ENCODE measurements at places on chromosomes 13 and 19.
A peak's percentile ranks its signal among the peaks of the same experiment; 100 is the strongest.

DNA sequence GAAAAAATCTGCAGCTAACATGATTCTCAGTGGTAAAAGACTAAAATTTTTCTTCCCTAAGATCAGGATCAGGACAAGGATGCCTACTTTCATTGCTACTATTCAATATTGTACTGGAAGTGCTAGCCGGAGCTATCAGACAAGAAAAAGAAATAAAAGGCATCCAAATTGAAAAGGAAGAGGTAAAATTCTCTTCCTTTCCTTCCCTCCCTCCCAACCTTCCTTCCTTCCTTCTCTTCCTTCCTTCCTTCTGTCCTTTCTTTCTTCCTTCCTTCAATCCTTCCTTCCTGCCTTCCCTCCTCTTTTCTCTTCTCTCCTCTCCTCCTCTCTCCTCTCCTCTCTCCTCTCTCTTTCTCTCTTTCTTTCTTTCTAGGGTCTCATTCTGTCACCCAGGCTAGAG is 26.7 kb upstream of the LRP3 start:
- DNase-seq = no peak

- no peak for DNase-seq
Measured at GRCh38 chr13:110854866-110855265, 60.0 kb downstream of the ANKRD10 start.

GRCh38 chr19:30513082-30513411 is 140.9 kb downstream of the ZNF536 start:
- no peak for DNase-seq

DNA sequence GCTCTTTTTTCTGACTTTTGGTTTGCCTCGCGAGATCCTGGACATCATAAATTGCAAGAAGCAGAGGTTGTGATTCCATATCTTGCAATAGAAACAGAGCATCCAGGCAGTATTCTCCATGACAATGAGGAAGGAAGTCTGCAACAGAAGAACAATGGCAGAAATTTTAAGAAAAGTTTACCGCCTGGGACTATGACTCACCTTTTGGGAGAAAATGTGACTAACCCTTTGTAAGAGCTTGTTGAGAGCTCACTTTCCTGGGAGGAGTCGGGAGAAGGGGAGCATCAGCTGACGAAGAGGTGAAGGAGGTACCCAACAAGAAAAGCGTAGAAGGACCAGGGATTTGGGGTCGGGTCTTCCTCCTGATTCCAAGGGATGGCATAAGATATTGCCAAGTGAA is 34.3 kb upstream of the TNFSF11 start:
- no peak for DNase-seq

DNA sequence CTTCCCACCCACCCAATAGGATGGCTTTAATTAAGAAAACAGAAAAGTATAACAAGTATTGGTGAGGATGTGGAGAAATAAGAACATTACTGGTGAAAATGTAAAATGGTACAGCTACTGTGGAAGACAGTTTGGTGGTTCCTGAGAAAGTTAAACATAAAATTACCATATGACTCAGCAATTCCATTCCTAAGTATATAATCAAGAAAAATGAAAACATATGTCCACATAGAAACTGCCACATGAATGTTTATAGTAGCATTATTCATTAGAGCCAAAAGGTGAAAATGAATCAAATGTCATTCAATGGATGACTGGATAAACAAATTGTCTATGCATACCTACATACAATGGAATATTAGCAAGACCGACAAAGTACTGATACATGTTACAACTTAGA is 16.9 kb downstream of the DZIP1 start:
- no peak for DNase-seq

GRCh38 chr13:101611491-101612475 is 159.3 kb downstream of the ITGBL1 start:
- no peak for DNase-seq

GRCh38 chr19:2952953-2953481 is 8.2 kb upstream of the ZNF77 start:
- no peak for DNase-seq

GRCh38 chr13:21033212-21033840 is 28.1 kb downstream of the LATS2 start:
- DNase-seq = no peak

- DNase-seq = no peak
Measured at GRCh38 chr13:29458419-29458818, 137.1 kb downstream of the SLC7A1 start.

- no peak for DNase-seq
Measured at GRCh38 chr13:59532405-59532804, 631.3 kb downstream of the DIAPH3 start.

DNA sequence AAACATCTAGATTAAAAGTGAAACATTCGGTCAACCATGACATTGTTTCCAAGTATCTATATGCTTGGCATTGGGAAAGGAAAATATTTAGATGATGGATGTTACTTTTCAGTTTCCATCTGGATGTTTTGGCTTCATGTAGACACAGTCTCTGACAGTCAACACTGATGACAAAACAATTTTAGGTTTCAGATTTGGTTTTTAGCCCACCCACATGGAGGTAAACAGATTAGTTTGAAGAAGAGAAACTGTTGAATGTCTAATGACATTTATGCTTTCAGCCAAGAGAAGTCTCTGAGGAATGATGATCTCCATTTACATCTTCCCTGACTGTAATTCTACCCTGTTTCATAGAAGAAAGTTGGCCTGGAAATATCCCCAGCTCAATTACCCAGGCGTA is 379.1 kb downstream of the SLITRK6 start:
- DNase-seq = no peak

GRCh38 chr13:109418111-109418510 is 368.3 kb downstream of the IRS2 start:
- DNase-seq = no peak

DNA sequence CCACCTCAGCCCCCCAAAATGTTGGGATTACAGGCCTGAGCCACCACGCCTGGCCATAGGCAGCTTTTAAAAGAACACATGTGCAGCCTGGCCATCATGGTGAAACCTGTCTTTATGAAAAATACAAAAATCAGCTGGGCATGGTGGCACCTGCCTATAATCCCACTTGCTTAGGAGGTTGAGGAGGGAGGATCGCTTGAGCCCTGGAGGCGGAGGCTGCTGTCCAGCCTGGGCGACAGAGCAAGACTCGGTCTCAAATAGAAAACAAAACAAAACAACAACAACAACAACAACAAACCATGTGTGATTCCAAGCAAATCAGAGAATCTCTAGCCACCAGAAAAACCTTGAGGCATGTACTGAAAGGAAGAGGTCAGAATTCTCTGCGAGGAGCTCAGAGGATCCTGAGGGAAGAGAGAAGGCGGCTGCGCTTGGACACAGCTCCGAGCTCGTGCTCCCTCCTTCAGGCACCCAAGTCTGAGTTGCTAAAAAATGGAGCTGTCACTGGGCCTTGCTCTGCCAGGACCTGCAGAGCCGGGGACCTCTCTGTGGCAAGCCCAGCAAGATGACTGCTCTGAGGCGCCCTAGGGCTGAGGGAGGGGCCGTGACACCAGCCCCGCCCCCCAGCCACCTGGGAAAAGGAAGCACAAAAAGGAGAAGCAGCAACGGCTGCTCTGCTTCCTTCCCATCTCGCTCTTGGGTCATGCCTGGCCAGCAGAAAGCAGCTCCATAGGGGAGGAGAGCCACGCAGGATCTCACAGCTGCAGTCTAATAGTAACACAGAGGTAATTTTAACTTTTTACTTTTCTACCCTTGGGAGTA is at the start of gene ARL11:
Gene ARL11 (plus strand): TSS at position 677 of the 822 bp plus-strand sequence. CDS start 1,941 bp downstream, outside the sequence.
- DNase-seq = peak; percentile 11

- no peak for DNase-seq
Measured at GRCh38 chr13:59303433-59303832, 860.3 kb downstream of the DIAPH3 start.

DNA sequence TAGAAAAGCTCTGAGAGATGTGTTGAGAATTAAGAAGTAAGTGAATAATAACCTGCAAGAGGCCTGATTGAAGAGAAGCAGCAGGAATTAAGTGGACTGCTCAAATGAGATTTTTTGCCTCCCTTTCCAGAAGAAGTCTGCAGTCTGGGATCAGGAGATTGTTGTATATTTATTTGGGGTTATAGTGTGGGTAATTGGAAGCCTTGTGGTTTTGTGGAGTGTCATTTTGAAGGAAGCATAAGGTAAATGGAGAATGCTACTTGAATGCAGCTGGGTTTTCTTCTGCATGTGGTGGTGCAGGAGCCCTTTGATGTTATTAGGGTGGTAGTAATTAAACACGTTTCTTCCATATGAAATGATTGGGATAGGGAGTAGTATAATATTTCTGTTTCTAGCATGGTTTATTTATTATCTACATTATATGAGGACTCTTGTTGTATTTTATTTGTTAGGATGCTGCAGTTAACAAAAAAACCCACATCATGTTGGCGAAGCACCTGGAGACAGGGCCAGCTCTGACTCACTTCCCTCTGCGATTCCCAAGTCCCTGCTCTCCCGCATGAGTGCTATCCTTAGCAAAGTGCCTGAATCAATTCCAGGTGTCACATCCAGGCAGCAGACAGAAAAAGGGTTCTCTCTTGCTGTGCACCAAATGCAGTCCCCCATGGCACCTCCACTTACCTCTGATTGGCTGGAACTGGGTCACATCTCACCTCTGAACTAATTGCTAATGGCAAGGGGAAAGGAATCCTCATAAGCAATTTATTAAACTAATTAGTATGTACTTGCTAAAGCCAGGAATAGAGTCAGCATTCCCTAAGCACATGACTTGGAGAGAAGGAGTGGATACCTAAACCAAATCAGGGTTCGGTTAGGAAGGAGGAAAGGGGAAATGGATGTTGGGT is 54.8 kb downstream of the DGKH start:
- no peak for DNase-seq

- DNase-seq = no peak
Measured at GRCh38 chr19:49884109-49884508, 6.6 kb downstream of the TBC1D17 start.

- DNase-seq = no peak
Measured at GRCh38 chr19:44607049-44607448, 6.3 kb upstream of the IGSF23 start.

DNA sequence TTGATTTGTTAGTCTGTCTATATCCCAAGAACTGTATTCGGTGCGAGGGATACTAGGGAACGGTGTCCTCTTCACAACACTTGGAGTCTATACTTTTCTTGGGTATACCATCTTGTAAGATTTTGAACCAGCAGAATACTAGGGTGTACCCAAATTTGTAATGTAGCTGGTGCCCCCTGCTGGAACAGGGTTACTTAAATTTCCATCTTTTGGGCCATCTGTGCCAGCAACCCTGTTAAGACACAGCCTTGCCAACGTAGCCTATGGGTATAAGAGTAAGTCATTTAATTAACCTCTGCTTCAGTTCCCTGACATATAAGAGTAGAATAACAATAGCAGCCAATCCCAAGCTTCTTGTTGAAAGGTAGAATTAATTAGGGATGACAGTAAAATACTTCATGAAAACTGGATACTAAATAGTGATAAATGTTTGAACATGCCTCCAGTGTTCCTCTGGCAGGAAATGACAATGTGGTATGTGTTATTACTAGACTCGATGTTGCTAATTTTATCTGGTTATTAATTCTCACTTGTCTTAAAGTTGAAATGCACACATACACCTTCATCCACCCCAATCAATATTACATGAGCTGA is 607.6 kb downstream of the FGF9 start:
- peak; percentile 54 for DNase-seq

DNA sequence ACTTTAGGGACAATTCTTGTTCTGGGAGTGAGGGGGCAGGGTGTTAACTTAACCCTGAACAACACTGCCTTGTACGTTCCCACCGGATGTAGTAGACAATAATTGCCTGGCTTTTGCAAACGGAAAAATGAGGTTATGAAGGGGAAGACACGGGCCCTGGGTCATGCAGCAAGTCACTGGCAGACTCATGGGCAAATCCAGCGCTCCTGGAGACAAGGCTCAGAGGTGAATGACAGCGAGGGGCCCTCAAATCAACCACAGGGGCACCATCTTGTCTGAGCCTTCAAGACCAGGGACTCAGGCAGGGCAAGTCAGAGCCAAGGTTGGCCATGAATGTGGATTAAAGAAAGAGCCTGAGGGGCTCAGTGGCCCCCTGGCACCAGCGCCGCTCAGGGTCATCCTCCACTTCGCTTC is 2.8 kb downstream of the RASA3 start:
- DNase-seq = peak; percentile 41

DNA sequence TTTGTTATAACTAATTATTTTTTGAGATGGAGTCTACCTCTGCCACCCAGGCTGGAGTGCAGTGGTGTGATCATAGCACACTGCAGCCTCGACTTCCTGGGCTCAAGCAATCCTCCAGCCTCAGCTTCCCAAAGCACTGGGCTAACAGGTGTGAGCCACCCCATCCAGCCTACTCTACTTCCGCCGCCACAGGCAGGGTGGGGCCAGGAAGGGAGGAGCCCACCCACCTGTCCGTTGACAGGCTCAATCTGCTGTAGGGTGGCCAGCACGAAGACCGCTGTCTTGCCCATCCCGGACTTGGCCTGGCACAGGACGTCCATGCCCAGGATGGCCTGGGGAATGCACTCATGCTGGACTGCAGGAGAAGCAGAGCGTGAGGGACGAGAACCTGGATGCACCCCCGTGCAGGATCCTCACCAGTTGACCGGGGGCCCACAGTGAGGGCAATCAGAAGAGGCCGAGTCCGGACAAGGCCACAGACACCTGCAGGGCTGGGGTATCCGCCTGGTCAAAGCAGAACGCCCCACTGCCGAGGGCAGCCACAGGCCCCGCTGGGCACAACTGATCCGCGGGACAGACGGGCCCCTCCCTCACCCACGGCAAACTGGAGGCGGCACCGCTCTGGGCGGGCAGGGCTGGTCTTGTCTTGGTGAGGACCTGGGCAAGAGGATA is 6.7 kb downstream of the DDX39A start:
- DNase-seq = no peak

GRCh38 chr13:99439850-99440604 is 61.2 kb upstream of the TM9SF2 start:
- DNase-seq = no peak

DNA sequence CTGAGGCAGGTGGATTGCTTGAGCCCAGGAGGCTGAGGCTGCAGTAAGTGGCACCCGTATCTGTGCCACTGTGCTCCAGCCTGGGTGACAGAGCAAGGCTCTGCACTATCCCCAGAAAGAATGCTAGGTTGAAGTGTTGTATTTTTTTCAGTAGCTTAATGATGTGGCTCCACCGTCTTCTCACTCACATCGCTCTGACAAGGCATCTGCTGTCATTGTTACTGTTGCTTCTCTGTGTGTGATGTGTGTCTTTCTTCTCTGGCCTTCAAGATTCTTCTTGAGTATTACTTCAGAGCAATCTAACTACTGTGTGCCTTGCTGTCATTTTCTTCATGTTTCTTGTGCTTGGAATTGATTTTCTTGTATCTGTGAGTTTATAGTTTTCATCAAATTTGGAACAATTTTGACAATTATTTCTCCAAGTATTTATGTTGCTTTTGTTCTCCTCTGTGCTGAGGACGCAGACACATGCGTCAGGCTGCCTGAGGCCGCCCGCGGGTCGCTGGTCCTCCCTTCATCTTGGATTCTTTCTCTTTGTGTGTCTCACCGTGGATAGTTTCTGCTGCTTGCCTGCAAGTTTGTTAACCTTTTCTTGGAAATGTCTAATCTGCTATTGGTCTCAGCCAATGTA is 10.8 kb downstream of the ADPRHL1 start:
- no peak for DNase-seq

GRCh38 chr13:112261924-112262323 is 114.2 kb upstream of the SPACA7 start:
- no peak for DNase-seq

GRCh38 chr13:44416301-44416700 is 42.7 kb downstream of the SERP2 start:
- DNase-seq = no peak

- no peak for DNase-seq
Measured at GRCh38 chr13:26529441-26529840, 28.0 kb upstream of the WASF3 start.

- DNase-seq = no peak
Measured at GRCh38 chr13:35978607-35979316, 152.4 kb downstream of the DCLK1 start.
